ENCODE measurements at places on chromosomes 1 and 21. TPM values are rescaled to one million over a fixed set of nuclear protein-coding genes. Genes with fewer than 3 reads are reported as not detected.

The SAMSN1 gene
- total RNA-seq: 119 TPM

The CCDC17 gene
- 1.1 TPM for total RNA-seq

The GPR25 gene
- not detected for total RNA-seq

The TMEM269 gene
- 0.06 TPM for total RNA-seq

The CLDN17 gene
- not detected for total RNA-seq

The FCRLA gene
- 0.35 TPM for total RNA-seq

The LDLRAP1 gene
- 14.3 TPM for total RNA-seq

- no peaks in the 10 kb centered on the region for H3K4me1 ChIP-seq
- no peaks in the 10 kb centered on the region for H3K36me3 ChIP-seq
- no peak overlapping the region for H3K4me3 ChIP-seq
- peaks cover 8% of the 10 kb centered on the region for H3K27me3 ChIP-seq
- DNase-seq: no peak
These were observed 92.1 kb upstream of the LMO4 start for GRCh38 chr1:87236585-87236984.

DNA sequence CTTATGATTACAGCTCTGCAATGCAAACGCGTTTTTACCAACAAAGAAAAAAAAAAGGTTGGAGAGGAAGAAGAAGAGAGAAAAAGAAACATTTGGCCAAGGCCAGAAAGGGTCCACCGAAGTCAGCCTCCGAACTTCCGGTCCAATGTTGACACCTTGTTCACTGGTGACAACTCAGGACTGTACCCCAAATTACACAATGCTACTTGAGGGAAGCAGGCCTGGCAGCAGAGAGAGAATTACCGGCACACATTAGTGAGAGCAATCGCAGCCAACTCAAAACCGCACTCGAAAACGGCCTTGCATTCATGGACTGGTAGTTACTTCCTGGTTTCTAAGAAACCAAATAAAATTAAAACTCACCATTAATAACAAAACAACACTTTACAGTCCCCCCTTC is 652.5 kb downstream of the KIF26B start:
- DNase-seq: no peak
- H3K4me3 ChIP-seq: no peak overlapping the region
- H3K4me1 ChIP-seq: peaks cover 6% of the 10 kb centered on the region
- no peak overlapping the region for H3K27ac ChIP-seq
- H3K36me3 ChIP-seq: peaks cover 3% of the 10 kb centered on the region

DNA sequence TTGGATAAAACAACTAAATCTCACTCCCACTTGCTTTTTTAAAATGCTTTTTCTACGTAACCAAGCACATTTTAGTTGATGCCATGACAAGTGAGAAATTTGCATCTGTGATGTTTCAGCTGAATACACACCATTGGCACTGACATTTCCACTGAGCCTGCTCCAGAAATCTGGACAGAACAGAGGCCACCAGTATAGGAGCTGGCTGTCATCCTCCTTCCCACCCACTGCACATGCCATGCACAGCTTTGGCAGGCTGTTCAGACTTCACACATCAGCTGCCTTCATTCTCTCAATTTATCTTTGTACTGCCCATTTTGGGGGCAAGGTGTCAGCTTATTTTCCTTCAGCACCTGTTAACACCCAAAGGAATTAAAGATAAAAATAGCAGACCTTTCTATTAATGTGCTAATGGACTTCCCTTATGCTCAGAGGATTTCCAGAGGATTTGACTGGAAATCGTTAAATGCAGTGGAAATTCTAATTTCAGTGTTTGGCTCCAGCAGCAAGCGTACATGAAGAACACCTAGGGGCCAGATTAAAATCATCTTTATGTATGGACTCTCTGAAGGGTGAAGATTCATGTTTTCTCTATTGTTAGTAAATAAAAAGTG is 12.9 kb upstream of the PODN start:
- H3K36me3 ChIP-seq: peaks cover 13% of the 10 kb centered on the region
- H3K27ac ChIP-seq: no peak overlapping the region
- H3K4me1 ChIP-seq: peaks cover 9% of the 10 kb centered on the region
- H3K4me3 ChIP-seq: no peak overlapping the region
- no peak for DNase-seq
- no peaks in the 10 kb centered on the region for H3K27me3 ChIP-seq

DNA sequence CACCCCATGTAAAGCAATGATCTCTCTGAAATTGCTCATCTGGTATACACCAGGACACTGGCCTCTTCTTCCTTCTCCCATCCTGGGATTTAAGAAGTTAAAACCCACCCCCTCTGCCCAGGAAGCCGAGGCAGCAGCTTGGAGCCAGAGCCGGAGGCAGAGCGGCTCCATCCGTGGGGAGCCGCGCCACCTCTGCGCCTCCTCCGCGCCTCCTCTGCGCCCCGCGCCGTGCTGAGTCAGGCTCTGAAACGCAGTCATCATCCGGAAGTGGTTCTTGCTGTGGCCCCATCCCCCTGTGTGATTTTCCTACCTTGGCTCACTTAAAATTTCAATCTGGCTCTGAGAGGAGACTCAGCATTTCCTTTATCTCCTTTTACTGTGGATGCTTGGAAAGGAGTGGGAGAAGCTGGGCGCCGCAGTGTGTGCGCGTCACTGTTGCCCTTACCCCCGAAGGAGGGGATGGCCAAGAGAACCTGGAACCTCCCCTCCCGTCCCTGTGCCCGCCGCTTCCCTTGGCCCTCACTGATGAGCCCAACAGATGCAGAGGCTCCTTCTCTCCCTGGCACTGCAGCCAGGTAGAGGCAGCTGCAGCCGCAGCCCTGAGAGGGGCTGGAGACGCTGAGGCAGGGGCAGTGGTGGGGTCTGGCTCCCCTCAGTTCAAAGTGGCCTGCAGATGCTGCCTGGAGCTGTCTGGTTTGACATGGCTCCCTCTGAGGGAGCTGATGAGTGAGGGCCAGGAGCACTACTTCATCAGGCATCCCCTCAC is 15.3 kb upstream of the NPHP4 start:
- H3K27ac ChIP-seq: no peak overlapping the region
- H3K4me3 ChIP-seq: peak overlapping the region; percentile 22
- H3K4me1 ChIP-seq: peaks cover 19% of the 10 kb centered on the region
- DNase-seq: peak; percentile 39
- H3K27me3 ChIP-seq: no peaks in the 10 kb centered on the region

- H3K27ac ChIP-seq: peak overlapping the region; percentile 90
- peaks cover 29% of the 10 kb centered on the region for H3K36me3 ChIP-seq
- H3K4me1 ChIP-seq: peaks cover 39% of the 10 kb centered on the region
- peak overlapping the region; percentile 94 for H3K4me3 ChIP-seq
- no peak for DNase-seq
These were observed 609 bp downstream of the PIGK start for GRCh38 chr1:77218477-77219165.

DNA sequence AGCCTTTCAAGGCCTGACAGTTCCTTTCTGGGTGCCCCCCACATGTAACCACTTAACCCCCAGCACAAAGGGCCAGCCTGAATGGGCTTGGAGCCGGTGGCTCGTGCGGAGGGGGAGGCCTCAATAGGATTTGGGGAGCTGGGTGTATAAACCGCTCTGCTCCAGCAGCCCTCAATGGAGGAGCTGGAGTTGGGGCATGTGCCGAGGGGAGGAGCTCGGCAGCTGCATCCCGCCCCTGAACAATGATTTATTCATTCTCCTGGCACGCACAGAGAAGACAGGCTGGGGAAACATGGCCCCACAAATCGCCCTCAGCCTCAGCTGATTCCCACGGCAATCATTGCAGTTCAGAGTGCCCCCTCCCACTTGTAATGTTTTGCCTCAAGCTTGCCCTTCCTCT is 6.9 kb upstream of the C1orf216 start:
- peaks cover 10% of the 10 kb centered on the region for H3K36me3 ChIP-seq
- H3K27me3 ChIP-seq: no peaks in the 10 kb centered on the region
- no peak overlapping the region for H3K27ac ChIP-seq
- H3K4me1 ChIP-seq: no peaks in the 10 kb centered on the region
- no peak for DNase-seq

DNA sequence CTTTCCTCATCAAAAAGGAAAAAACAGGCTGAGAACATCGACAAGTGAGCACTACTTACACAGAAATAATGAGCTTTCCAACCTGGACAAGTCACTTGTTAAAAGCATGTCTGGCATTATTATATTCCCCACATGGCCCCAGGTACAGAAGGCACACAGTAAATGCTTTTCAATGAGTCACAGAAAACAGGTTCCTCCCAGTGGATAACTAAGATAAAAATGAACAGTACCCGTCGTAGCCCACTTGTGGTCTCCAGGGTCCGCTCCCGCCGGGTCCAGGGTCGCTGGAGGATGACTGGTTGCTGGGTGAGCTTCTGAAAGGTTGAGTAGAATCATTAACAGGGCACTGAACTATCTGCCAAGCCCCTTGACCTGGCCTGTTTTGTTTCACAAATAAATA is 186.6 kb downstream of the SIPA1L2 start:
- H3K27ac ChIP-seq: no peak overlapping the region
- no peak overlapping the region for H3K4me3 ChIP-seq
- no peaks in the 10 kb centered on the region for H3K36me3 ChIP-seq
- H3K27me3 ChIP-seq: no peaks in the 10 kb centered on the region

GRCh38 chr1:184254849-184255248 is 132.0 kb upstream of the C1orf21 start:
- H3K27me3 ChIP-seq: peaks cover 10% of the 10 kb centered on the region
- no peak overlapping the region for H3K27ac ChIP-seq
- no peaks in the 10 kb centered on the region for H3K4me1 ChIP-seq

DNA sequence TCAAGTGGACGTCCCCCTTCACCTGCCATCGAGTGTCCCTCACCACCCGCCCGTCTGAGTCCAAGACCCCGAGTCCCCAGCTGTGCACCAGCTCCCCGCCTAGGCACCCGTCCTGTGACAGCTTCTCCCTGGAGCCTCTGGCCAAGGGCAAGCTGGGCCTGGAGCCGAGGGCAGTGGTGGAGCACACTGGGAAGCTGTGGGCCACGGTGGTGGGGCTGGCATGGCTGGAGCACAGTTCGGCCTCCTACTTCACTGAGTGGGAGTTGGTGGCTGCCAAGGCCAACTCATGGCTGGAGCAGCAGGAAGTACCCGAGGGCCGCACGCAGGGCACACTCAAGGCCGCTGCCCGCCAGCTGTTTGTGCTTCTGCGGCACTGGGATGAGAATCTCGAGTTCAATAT is 63.2 kb downstream of the VWA5B1 start:
- peaks cover 5% of the 10 kb centered on the region for H3K4me1 ChIP-seq
- no peak overlapping the region for H3K4me3 ChIP-seq
- no peak for DNase-seq
- no peaks in the 10 kb centered on the region for H3K36me3 ChIP-seq

- peak; percentile 93 for DNase-seq
- peak within 1 kb of the TSS; percentile 95 for H3K27ac ChIP-seq
- H3K4me3 ChIP-seq: peak within 1 kb of the TSS; percentile 93
These were observed at the start of gene LRRC8C for GRCh38 chr1:89632657-89633247. LRRC8C (plus strand) TSS chr1:89633120; CDS start chr1:89686474, 53,354 bp downstream.

DNA sequence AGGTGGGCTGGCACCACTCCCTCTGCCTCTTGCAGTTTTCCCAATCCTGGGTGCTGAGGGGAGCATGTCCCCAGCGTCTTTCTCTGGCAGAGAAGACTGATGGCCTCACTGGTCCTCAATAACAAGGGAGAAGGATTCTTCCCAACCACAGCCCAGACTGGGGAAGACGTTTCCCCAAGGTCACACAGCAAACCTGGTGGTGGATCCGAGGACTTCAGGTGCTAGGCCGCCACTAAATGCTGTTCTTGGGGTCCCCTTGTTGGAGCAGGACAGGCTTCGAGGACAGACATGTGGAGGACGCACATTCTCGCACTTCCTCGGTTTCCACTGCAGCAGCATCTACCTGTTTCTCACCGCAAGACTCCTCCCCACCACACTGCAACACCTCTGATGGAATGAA is 30.9 kb upstream of the PAX7 start:
- H3K27me3 ChIP-seq: peaks cover 22% of the 10 kb centered on the region
- H3K36me3 ChIP-seq: no peaks in the 10 kb centered on the region
- DNase-seq: no peak
- no peak overlapping the region for H3K4me3 ChIP-seq
- H3K27ac ChIP-seq: no peak overlapping the region

GRCh38 chr1:96073100-96073499 is 648.5 kb upstream of the PTBP2 start:
- no peak for DNase-seq
- no peaks in the 10 kb centered on the region for H3K4me1 ChIP-seq
- no peaks in the 10 kb centered on the region for H3K27me3 ChIP-seq
- H3K27ac ChIP-seq: no peak overlapping the region
- H3K4me3 ChIP-seq: no peak overlapping the region

DNA sequence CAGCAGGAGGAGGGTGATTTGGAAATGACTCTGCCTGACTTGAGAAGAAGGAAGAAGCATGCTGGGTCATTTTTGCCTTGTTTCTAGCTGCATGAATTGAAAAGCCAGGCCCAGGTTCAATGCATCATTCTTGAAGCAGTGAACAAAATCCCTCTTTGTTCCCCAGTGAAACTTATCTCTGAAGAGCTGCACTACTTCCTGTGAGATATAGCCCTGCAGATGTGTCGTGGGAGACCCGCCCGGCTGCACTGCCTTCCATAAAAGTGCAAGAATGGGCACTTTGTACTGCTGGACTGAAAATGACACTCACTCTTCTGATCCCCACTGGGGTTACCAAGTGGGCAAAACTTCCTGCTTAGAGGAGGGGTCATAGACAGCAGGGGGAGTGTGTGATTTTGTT is 249.2 kb upstream of the NFIA start:
- peaks cover 36% of the 10 kb centered on the region for H3K27me3 ChIP-seq
- H3K4me3 ChIP-seq: no peak overlapping the region
- peaks cover 2% of the 10 kb centered on the region for H3K4me1 ChIP-seq
- H3K36me3 ChIP-seq: no peaks in the 10 kb centered on the region
- no peak overlapping the region for H3K27ac ChIP-seq

- no peaks in the 10 kb centered on the region for H3K27me3 ChIP-seq
- no peak for DNase-seq
- H3K4me1 ChIP-seq: peaks cover 11% of the 10 kb centered on the region
These were observed 275.5 kb upstream of the FMN2 start for GRCh38 chr1:239816081-239816782.

GRCh38 chr21:29077651-29078090 is 4.2 kb upstream of the CCT8 start:
- peaks cover 54% of the 10 kb centered on the region for H3K4me1 ChIP-seq
- H3K36me3 ChIP-seq: peaks cover 22% of the 10 kb centered on the region
- DNase-seq: peak; percentile 37
- H3K27me3 ChIP-seq: no peaks in the 10 kb centered on the region
- H3K27ac ChIP-seq: peak overlapping the region; percentile 96

DNA sequence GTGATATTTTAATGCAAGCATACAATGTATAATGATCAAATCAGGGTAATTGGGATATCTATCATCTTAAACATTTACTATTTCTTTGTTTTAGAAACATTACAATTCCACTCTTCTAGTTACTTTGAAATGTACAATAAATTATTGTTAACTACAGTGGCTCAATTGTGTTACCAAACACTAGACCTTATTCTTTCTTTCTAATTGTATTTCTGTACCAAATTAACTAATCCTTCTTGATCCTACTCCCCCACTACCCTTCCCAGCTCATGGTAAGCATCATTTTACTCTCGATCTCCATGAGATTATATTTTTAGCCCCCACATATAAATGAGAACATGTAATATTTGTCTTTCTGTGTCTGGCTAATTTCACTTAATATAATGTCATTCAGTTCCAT is 95.0 kb upstream of the MROH9 start:
- no peaks in the 10 kb centered on the region for H3K27me3 ChIP-seq
- H3K36me3 ChIP-seq: no peaks in the 10 kb centered on the region
- no peak overlapping the region for H3K27ac ChIP-seq
- no peak overlapping the region for H3K4me3 ChIP-seq
- no peaks in the 10 kb centered on the region for H3K4me1 ChIP-seq

All from activated naive CD8-positive, alpha-beta T cell treated with anti-CD3 and anti-CD28 coated beads for 36 hours (primary cell).